Activated B cell treated with CpG ODN at 0.5 μM for 24 hours (primary cell): ENCODE measurements at places on chromosomes 3 and 15. TPM values are rescaled to one million over a fixed set of nuclear protein-coding genes. Genes with fewer than 3 reads are reported as not detected.

GRCh38 chr3:65714134-65714533, 324.6 kb downstream of the MAGI1 start:
- no peak overlapping the region for H3K27ac ChIP-seq
- no peaks in the 10 kb centered on the region for H3K36me3 ChIP-seq
- DNase-seq = no peak
- H3K4me3 ChIP-seq = no peak overlapping the region

GRCh38 chr3:129857899-129858298, 35.6 kb downstream of the TMCC1 start:
- H3K4me1 ChIP-seq = peaks cover 10% of the 10 kb centered on the region
- DNase-seq = no peak
- H3K27ac ChIP-seq = no peak overlapping the region
- no peak overlapping the region for H3K4me3 ChIP-seq

- no peak overlapping the region for H3K27ac ChIP-seq
- H3K36me3 ChIP-seq = no peaks in the 10 kb centered on the region
- H3K27me3 ChIP-seq = no peaks in the 10 kb centered on the region
- H3K4me3 ChIP-seq = no peak overlapping the region
These were observed 130.6 kb upstream of the BCL6 start for GRCh38 chr3:187875863-187876262.

DNA sequence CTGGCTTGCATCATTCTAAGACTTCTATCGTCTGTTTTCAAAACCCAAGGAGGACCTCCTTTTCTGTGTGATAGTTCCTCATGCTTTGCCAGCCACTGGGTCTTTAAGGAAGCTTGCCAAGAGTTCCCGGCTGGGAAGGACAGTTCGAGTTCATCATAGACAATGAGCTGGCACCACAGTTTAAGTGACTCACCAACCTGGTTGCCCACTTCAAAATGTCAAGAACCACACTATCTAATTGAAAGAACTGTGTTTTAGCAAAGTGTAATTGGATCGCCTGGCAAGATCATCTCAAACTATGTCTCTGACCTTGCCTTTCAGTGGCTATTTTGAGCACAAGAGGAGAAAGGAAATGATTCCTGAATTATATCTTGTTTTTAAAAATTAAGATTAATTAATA, 27.9 kb downstream of the SOX2 start:
- H3K4me3 ChIP-seq = no peak overlapping the region
- H3K27ac ChIP-seq = no peak overlapping the region
- DNase-seq = no peak
- H3K36me3 ChIP-seq = no peaks in the 10 kb centered on the region
- H3K4me1 ChIP-seq = no peaks in the 10 kb centered on the region
- peaks cover 1% of the 10 kb centered on the region for H3K27me3 ChIP-seq

- H3K36me3 ChIP-seq = no peaks in the 10 kb centered on the region
- no peaks in the 10 kb centered on the region for H3K4me1 ChIP-seq
- no peaks in the 10 kb centered on the region for H3K27me3 ChIP-seq
- DNase-seq = no peak
- no peak overlapping the region for H3K27ac ChIP-seq
- H3K4me3 ChIP-seq = no peak overlapping the region
These were observed 289.0 kb downstream of the NEK10 start for GRCh38 chr3:27080258-27080525.

GRCh38 chr3:195758721-195759353, 38.1 kb downstream of the MUC20 start:
- no peak overlapping the region for H3K4me3 ChIP-seq
- H3K27ac ChIP-seq = no peak overlapping the region
- H3K4me1 ChIP-seq = no peaks in the 10 kb centered on the region
- H3K36me3 ChIP-seq = no peaks in the 10 kb centered on the region
- peaks cover 46% of the 10 kb centered on the region for H3K27me3 ChIP-seq

GRCh38 chr3:47910233-47910632, 106.0 kb downstream of the MAP4 start:
- H3K4me3 ChIP-seq = no peak overlapping the region
- H3K4me1 ChIP-seq = no peaks in the 10 kb centered on the region
- no peak overlapping the region for H3K27ac ChIP-seq
- DNase-seq = no peak

DNA sequence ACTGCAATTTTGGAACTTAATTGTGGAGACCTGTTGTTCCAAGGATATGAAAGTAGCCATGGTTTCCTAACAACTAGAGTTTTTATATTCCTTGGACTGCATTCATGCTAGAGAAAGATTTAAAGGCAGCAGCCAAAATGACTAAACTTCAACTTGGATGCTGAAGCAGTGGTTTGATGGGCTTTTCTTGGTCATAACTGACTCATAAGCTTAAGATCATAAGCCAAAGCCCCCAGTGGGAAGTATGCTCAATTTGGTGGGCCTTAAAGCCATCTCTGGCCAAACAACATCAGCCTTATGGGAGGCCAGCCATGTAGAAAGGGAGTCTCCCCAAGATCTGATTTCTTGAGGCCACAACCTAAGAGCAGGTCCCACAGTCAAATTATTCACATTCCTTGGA, 80.2 kb downstream of the ZNF280D start:
- no peaks in the 10 kb centered on the region for H3K27me3 ChIP-seq
- H3K4me1 ChIP-seq = no peaks in the 10 kb centered on the region
- no peak overlapping the region for H3K4me3 ChIP-seq
- H3K36me3 ChIP-seq = peaks cover 51% of the 10 kb centered on the region
- no peak for DNase-seq
- H3K27ac ChIP-seq = no peak overlapping the region

DNA sequence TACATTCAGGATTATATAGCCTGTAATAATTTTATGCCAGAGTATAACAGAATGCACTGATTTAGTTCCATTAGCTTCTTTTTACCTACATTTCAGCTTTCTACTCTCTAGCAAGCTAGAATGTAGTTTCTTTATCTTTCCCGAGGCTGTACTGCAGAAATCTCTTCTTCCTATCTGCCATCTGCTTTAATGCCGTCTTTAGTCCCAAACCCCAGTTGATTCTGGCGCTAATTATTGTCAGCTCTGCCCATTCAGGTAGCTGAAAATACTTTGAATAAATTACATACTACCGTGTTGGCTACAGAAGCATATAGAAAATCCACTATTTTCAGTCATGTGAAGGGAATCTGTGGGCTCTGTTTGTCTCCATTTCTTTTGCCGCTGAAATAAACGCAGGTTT, 706.7 kb downstream of the NTRK3 start:
- no peaks in the 10 kb centered on the region for H3K36me3 ChIP-seq
- no peak overlapping the region for H3K27ac ChIP-seq
- DNase-seq = no peak
- H3K4me3 ChIP-seq = no peak overlapping the region
- no peaks in the 10 kb centered on the region for H3K27me3 ChIP-seq
- H3K4me1 ChIP-seq = no peaks in the 10 kb centered on the region

DNA sequence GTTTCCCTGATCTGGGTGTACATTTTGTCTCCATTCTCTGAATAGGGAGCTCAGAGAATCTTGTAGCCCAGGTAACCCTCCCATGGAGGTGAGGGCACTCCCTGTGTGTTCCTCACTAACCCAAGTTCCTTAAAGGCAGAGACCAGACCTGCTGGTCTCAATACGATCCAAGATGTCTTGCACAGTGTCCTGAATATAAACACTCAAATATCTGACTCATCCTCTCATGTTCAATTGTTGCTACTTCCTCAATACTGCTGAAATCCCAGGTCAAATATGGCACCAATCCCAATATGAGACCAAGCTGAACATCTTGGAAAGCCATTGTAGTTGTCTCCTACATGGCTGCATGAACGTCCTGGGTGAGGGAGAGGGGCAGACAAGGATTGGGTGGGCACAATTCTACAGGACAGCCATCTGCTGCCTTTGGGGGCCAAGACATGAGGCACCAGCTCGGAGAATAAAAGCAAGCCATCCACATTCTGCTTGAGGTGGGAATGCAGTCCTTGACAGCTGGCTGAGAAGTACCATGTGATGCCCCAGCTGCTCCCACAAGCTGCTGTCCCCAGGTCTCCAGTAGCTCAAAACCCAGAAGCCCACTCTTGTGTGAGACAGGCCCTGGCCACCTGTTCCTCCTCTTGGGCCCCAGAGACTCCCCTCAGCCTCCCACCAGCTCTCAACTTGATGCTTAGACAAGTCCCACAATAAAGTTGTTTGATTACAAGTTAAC, 18.2 kb downstream of the TBC1D2B start:
- peak overlapping the region; percentile 43 for H3K27ac ChIP-seq
- H3K4me3 ChIP-seq = peak overlapping the region; percentile 7
- no peaks in the 10 kb centered on the region for H3K36me3 ChIP-seq
- H3K27me3 ChIP-seq = no peaks in the 10 kb centered on the region
- no peak for DNase-seq

- no peaks in the 10 kb centered on the region for H3K36me3 ChIP-seq
- no peaks in the 10 kb centered on the region for H3K27me3 ChIP-seq
- no peak overlapping the region for H3K27ac ChIP-seq
- no peak overlapping the region for H3K4me3 ChIP-seq
These were observed 760.1 kb upstream of the NECTIN3 start for GRCh38 chr3:110311541-110311940.

DNA sequence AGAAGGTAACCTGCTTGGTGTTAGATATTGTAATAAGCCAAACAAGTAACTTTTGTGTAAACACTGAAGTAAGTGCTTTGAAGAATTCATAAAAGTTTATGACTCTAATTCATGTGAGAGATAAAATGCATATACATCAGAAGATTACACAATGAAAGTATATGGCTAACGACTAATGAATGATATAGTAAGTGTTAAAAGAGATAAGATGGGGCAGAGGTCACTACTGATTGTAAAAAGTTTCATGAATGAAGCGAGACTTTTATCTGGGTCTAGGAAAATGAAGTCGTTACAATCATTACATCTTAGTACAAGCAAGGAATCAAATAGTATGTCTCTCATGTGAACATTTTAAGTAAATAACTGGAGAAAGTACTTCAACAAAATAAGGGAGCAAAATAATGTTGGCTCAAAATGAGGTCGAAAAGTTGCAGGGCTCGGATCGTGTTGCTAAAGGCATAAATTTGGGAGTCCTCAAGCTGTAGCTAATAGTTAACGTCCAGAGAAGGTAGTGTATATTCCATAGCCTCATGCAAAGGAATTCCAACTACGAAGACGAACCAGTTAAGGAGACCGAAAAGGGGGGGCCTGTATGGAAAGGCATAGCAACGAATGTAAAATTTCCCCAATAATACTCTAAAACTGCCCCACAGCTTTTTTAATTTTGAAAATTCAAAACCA, 984 bp upstream of the DUT start:
- no peaks in the 10 kb centered on the region for H3K27me3 ChIP-seq
- peaks cover 34% of the 10 kb centered on the region for H3K4me1 ChIP-seq
- peak overlapping the region; percentile 97 for H3K27ac ChIP-seq

GRCh38 chr15:99326235-99326634, 75.0 kb downstream of the LRRC28 start:
- DNase-seq = no peak
- H3K4me3 ChIP-seq = no peak overlapping the region
- H3K4me1 ChIP-seq = peaks cover 32% of the 10 kb centered on the region
- H3K27ac ChIP-seq = no peak overlapping the region
- no peaks in the 10 kb centered on the region for H3K27me3 ChIP-seq
- H3K36me3 ChIP-seq = no peaks in the 10 kb centered on the region

GRCh38 chr3:55576621-55577388, 89.7 kb upstream of the WNT5A start:
- H3K27ac ChIP-seq = no peak overlapping the region
- H3K4me1 ChIP-seq = no peaks in the 10 kb centered on the region
- no peak for DNase-seq
- H3K4me3 ChIP-seq = no peak overlapping the region

DNA sequence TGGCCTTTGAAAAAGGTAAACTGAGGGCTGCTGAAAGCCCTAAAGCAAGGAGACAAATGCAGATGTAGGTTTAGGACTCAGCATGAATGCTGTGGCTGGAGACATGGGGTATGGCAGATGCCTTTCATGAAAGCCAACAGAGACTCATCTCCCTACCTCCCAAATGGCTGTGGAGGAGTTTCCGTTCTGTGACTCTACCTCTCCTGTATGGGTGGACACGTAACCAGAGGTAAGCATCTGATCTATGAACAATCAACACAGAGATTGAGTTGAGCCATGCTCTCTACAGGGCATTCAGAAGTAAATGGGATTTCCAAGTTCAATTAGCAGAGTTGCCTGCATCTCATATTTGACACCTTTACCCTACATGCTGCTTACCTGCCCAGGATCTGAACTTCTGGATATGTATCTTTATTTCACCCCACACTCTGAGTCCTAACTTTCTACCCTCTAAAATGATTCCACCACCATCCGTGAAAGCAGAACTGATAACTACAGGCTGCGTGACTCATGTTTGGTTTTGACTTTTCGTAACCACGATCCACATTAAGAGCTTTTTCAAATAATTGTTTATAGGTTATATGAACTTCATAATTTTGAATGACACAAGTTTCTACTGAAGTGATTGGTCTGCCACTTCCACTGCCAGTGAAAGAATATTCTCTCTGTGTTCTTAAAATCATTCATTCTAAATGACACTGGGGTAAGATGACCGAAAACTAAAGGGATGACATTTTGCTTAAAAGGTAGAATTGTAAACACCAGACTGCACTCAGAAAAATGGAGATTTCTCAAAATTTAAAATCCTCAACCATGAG, 1058.7 kb downstream of the FHIT start:
- no peak overlapping the region for H3K27ac ChIP-seq
- H3K27me3 ChIP-seq = peaks cover 2% of the 10 kb centered on the region
- no peaks in the 10 kb centered on the region for H3K36me3 ChIP-seq

DNA sequence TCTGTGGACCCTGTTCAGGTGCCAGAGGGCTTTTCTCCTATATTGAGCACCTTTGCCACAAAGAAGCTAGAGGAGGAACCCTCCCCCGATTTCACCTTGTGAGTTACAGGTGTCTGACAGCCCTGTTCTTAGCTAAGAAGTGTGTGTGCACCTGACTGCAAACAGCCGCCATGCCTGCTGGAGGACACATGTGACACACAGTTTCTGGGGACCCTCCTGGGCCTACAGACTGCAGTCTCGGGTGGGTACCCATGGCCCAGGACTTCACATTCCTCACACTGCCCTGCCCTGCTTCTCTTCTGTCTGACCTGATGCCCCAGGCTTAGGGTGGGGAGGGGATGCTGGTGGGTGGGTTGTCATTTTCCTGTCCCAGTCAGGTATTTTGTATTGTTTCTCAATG, 140.6 kb downstream of the CACNA1D start:
- no peak for DNase-seq
- H3K36me3 ChIP-seq = no peaks in the 10 kb centered on the region
- H3K4me1 ChIP-seq = no peaks in the 10 kb centered on the region
- H3K4me3 ChIP-seq = no peak overlapping the region
- H3K27me3 ChIP-seq = peaks cover 12% of the 10 kb centered on the region
- no peak overlapping the region for H3K27ac ChIP-seq

Gene ACKR4
- 0.11 and 0.15 TPM in 2 replicates for total RNA-seq

Gene GP9
- total RNA-seq = not detected in 2 replicates

Gene CFAP91
- 8.5 and 12.9 TPM in 2 replicates for total RNA-seq

Gene RASL12
- not detected in 2 replicates for total RNA-seq

Gene EHHADH
- total RNA-seq = 1.1 and 1.7 TPM in 2 replicates

Gene CEMIP
- total RNA-seq = 0.51 TPM in 1 of 2 replicates, not detected in the other

Gene GOLGA8G
- not detected in 2 replicates for total RNA-seq

Gene ANKRD34C
- not detected in 2 replicates for total RNA-seq

Gene EBLN2
- total RNA-seq = 6.9 and 9.4 TPM in 2 replicates

Gene GOLGA8S
- total RNA-seq = 0.09 and 0.10 TPM in 2 replicates

Gene LRRIQ4
- 0.29 and 0.40 TPM in 2 replicates for total RNA-seq
